ENCODE measurements at places on chromosomes 11 and 22. TPM values are rescaled to one million over a fixed set of nuclear protein-coding genes. Genes with fewer than 3 reads are reported as not detected.

- peaks cover 10% of the 10 kb centered on the region for H3K36me3 ChIP-seq
- no peak for DNase-seq
- no peaks in the 10 kb centered on the region for H3K27me3 ChIP-seq
- H3K27ac ChIP-seq: no peak overlapping the region
These were observed 30.8 kb upstream of the EXPH5 start for GRCh38 chr11:108624196-108624925.

MS4A6A gene
- total RNA-seq: 0.16 TPM

GRCh38 chr22:23862103-23862502, 4.4 kb downstream of the SLC2A11 start:
- H3K4me3 ChIP-seq: no peak overlapping the region
- peak overlapping the region; percentile 18 for H3K27ac ChIP-seq
- H3K36me3 ChIP-seq: peaks cover 5% of the 10 kb centered on the region
- no peaks in the 10 kb centered on the region for H3K27me3 ChIP-seq
- peaks cover 18% of the 10 kb centered on the region for H3K4me1 ChIP-seq
- peak; percentile 60 for DNase-seq

DNA sequence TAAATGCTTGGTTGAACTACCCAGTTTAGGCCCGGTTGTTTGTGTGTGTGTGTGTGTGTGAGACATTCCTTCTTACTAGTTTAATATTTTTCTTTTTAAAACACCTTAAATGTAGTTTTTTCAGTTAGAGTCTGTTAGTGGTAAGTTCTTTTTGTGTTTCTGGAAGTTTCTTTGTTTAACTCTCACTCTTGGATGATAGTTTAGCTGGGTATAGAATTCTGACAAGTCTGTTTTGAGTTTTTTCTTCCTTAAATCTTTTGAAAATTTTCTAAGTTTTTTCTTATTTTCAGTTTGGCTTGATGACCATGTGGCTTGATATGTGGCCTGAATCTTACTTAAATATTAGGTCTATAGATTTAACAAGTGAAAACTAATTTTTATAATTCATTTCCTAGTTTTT, 60.1 kb downstream of the PDE3B start:
- no peaks in the 10 kb centered on the region for H3K27me3 ChIP-seq
- H3K36me3 ChIP-seq: peaks cover 20% of the 10 kb centered on the region
- peaks cover 3% of the 10 kb centered on the region for H3K4me1 ChIP-seq

DNA sequence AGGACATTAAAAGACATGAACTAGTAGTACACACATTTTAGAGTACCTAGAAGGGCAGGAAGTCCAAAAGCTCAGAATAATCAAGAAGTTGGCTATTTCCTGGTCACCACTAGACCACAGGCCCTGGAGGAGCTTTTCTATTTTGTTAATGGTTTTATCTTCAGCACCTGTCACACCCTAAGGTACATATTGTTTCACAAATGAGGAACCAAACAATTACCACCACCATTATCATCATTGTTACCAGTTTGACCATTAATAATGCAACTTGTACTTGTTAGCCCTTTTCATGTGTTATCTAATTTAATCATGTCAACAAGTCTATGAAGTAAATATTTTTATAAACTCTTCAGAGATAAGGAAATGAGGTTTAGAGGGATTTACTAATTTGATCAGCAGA, 4.9 kb downstream of the MRPL48 start:
- H3K4me3 ChIP-seq: no peak overlapping the region
- no peaks in the 10 kb centered on the region for H3K36me3 ChIP-seq
- no peaks in the 10 kb centered on the region for H3K27me3 ChIP-seq
- H3K27ac ChIP-seq: no peak overlapping the region

SMIM35 gene
- total RNA-seq: not detected

DNA sequence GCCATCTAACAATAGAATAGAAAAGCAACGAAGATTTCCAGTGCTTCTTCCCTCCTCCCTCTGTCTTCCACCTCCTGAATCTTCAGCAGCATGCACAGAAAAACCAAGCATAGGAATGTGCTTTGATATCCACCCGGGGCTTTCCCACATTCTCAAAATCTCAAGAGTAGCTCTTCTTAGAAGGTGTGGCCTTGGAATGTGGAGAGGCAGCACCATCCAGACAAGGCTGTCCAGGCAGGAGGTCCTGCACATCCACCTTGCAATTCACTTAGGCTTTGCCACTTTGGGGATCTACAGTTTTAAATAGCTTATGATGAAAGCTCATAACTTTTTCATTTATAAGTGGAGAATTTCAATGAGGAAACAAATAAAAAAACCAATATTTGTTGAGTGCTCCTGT, 72.9 kb downstream of the KIRREL3 start:
- peaks cover 7% of the 10 kb centered on the region for H3K4me1 ChIP-seq
- no peaks in the 10 kb centered on the region for H3K27me3 ChIP-seq
- H3K4me3 ChIP-seq: no peak overlapping the region
- no peak overlapping the region for H3K27ac ChIP-seq

DNA sequence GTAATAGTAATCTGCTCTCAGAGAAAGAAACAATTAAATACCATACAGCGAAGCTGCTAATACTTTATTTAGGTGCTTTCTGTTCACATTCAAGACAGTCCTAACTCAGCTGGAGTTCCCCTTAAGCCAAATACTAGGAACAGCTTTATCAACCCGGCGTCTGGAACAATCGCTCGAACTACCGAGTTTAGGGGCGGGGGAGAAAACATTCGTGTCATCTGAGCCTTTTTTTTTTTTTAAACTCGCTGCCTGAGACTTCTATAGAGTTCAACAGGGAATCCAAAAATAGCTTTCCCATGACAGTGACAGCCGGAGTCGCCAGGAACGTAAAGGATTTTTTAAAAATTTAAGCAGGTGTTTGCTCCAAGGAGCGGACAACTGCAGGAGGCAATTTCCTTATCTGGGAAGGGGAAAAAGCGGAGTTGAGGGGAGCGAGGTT, 852 bp downstream of the TRAF6 start:
- peaks cover 11% of the 10 kb centered on the region for H3K4me1 ChIP-seq
- DNase-seq: no peak
- peak overlapping the region; percentile 96 for H3K4me3 ChIP-seq
- H3K36me3 ChIP-seq: no peaks in the 10 kb centered on the region
- peaks cover 37% of the 10 kb centered on the region for H3K27me3 ChIP-seq

DNA sequence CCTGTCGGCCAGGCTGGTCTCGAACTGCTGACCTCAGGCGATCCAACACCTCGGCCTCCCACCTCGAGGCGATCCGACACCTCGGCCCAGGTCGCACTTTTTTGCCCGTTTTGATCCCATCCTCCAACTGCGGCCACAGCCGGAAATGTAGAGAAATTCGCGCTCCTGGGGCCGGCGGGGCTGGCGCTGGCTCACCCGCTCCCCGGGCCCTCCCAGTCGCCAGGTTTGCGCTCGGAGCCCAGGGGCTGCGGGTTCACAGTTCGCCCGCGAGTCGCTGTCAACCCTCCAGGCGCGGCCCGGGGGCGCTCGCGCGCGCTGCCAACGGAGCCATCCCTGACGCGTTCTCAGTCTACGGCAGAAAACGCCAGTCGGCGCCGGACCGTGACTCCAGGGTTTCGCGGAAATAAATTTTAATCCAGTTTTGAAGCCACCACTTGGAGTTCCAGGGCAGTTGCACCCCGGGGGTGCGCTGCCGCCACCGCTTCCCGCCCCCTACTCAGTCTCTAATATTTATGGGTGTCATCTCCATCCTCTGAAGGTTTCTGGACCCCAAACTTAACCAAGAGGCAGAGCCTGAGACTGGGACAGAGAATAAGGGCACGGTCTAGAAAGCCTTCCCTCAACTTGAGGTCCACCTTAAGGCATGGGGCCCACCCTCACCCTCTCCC, 1.5 kb upstream of the KLHDC7B start:
- DNase-seq: peak; percentile 93
- peaks cover 11% of the 10 kb centered on the region for H3K27me3 ChIP-seq
- peak overlapping the region; percentile 45 for H3K4me3 ChIP-seq

DNA sequence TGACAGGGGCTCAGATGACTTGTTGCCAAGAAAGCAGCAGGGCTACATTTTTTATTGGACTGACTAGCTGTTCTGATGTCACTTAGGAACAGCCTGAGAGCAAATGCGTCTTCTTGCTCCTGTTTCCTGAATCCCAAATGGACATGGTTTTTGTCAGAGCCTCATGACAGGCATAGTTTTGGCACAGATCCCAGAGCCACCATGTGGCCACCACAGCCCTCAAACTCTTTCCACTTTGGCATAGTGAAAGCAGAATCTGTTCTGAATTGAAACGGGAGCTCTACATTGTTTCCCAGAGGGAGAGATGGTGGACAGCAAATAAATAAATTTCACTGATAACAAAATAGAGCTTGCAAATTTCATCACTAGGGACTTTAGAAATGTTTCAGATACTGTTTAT, 222.2 kb downstream of the C11orf87 start:
- no peak for DNase-seq
- H3K27ac ChIP-seq: no peak overlapping the region
- H3K4me3 ChIP-seq: no peak overlapping the region
- H3K27me3 ChIP-seq: no peaks in the 10 kb centered on the region
- H3K36me3 ChIP-seq: no peaks in the 10 kb centered on the region

DRICH1 gene
- 0.26 TPM for total RNA-seq

DNA sequence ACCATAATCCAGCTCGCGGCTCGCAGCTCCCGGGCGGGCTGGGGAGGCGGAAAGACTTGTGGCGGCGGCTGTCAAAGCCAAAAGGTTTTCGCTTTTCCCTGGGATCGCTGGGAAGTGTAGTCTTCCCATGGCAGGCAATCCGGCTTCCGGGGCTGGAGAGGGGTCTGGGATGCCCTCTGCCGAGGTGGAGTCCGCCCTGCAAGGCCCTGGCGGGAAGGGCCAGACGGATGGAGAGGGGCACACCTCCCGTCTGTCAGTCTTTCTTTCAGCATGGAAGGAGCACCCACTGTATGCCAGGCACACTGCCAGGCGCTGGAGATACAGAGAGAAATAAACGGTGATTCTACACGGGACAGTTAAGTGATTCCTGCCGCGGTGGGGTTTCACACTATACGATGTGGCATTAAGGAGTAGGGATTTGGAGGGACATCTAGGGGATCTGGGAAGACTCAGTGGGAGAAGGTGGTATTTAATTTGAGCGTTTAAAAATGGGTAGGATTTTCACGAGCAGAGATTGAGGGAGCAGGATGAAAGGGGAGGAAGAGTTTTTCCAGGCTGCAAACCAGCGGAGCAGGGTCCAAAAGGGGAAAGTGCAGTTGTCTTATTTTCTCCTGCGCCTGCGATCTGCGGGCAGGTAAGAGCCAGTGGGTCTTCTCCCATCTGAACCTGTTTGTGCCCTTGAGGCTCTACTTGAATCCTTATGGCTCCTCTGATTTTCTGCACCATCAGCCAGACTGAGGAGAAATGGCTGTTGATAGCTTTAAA, at the start of gene BACE1:
Gene BACE1, minus strand, starts transcription at position 60 of the 765 bp plus-strand sequence. CDS start 461 bp downstream, outside the sequence.
- H3K4me3 ChIP-seq: peak within 1 kb of the TSS; percentile 71
- no peak within 1 kb of the TSS for H3K27ac ChIP-seq
- no peaks in the 10 kb centered on the region for H3K36me3 ChIP-seq
- H3K4me1 ChIP-seq: peaks cover 17% of the 10 kb centered on the region

OR52A1 gene
- 5.4 TPM for total RNA-seq

PLEKHA7 gene
- 15.3 TPM for total RNA-seq

DNA sequence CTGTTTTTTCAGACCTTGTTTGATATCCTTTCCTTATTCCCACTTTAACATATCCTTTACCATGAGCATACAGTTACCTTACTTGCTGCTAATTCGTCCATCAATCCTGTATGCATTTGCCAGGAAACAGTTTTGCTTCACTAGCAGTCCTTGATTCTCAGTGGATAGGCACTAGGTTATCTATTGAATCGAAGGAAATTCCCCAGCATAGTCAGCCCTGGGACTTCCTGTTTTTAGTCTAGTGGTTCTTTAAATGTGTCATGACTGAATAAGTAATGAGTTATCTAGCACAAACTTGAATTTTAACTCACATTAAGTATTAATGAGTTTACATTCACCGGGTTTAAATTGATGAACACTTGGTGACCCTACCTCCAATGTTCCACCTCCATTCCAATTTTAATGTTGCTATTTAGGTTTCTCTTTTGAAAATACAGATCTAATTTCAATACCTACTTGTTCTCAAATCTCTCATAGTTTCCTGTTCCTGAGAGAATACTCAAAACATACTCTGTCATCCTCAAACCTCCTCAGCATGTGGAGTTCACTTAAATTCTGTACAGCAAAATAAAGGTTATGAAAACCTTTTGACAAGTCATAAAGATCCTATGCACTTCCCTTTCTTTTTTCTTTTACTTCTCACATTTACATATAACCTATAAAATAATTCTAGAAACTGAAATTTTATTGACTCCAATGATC, 1375.1 kb upstream of the TENM4 start:
- H3K27ac ChIP-seq: no peak overlapping the region
- peaks cover 26% of the 10 kb centered on the region for H3K4me1 ChIP-seq
- H3K36me3 ChIP-seq: no peaks in the 10 kb centered on the region

GRCh38 chr11:47516984-47517853, 35.7 kb downstream of the CELF1 start:
- H3K27ac ChIP-seq: peak overlapping the region; percentile 49
- H3K4me1 ChIP-seq: peaks cover 57% of the 10 kb centered on the region
- H3K36me3 ChIP-seq: peaks cover 2% of the 10 kb centered on the region
- H3K27me3 ChIP-seq: no peaks in the 10 kb centered on the region
- DNase-seq: no peak
- H3K4me3 ChIP-seq: no peak overlapping the region

APOBEC3H gene
- 0.42 TPM for total RNA-seq

RAB36 gene
- 1.1 TPM for total RNA-seq

GRCh38 chr11:114563077-114563476, 3.4 kb upstream of the NXPE1 start:
- no peak overlapping the region for H3K4me3 ChIP-seq
- peaks cover 29% of the 10 kb centered on the region for H3K4me1 ChIP-seq
- no peak for DNase-seq
- H3K36me3 ChIP-seq: no peaks in the 10 kb centered on the region
- H3K27ac ChIP-seq: no peak overlapping the region

DNA sequence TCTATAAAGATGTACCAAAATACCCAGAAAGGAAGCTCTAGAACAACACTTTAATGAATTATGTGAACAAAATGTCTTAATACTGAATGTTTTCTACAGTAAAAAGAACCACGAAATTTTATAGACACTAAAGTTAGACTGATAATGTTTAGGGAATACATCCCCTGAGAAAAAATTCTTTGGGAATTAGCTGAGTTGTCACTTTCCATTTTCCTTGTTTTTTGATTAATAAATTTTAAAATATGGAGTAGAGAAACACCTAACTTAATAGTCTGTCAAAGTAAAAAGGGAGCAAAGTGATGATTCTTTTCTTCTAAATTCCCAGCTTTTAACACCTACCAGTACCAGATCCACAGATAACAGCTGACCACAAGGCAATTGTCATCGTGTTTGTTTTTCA, 23.1 kb upstream of the SCN3B start:
- no peak overlapping the region for H3K4me3 ChIP-seq
- no peaks in the 10 kb centered on the region for H3K27me3 ChIP-seq
- H3K27ac ChIP-seq: no peak overlapping the region

- peaks cover 20% of the 10 kb centered on the region for H3K4me1 ChIP-seq
- no peaks in the 10 kb centered on the region for H3K27me3 ChIP-seq
- H3K4me3 ChIP-seq: no peak overlapping the region
- H3K36me3 ChIP-seq: no peaks in the 10 kb centered on the region
- no peak overlapping the region for H3K27ac ChIP-seq
These were observed 207.2 kb upstream of the PGR start for GRCh38 chr11:101336858-101337257.

All from WTC11 (cell line).